K562 (cell line): ENCODE measurements at places on chromosomes 2 and 18.

- no peak for DNase-seq
Measured at GRCh38 chr18:59657012-59657411, 40.2 kb downstream of the CCBE1 start.

DNA sequence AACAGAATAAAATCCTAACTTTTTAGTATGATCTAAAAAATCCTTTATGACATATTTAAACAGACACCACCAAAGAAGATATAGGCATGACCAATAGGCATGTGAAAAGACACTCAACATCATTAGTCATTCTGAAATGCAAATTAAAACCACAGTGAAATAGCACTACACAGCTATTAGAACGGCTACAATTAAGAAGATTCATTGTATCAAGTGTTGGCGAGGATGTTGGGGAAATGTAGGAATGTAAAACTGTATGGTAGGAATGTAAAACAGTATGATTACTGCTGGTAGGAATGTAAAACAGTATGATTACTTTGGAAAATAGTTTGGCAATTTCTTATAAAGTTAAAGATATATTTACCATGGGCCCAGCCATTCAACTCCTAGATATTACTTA is 253.3 kb upstream of the TCF4 start:
- no peak for DNase-seq

GRCh38 chr2:200878289-200878880 is 10.5 kb downstream of the PPIL3 start:
- no peak for DNase-seq

DNA sequence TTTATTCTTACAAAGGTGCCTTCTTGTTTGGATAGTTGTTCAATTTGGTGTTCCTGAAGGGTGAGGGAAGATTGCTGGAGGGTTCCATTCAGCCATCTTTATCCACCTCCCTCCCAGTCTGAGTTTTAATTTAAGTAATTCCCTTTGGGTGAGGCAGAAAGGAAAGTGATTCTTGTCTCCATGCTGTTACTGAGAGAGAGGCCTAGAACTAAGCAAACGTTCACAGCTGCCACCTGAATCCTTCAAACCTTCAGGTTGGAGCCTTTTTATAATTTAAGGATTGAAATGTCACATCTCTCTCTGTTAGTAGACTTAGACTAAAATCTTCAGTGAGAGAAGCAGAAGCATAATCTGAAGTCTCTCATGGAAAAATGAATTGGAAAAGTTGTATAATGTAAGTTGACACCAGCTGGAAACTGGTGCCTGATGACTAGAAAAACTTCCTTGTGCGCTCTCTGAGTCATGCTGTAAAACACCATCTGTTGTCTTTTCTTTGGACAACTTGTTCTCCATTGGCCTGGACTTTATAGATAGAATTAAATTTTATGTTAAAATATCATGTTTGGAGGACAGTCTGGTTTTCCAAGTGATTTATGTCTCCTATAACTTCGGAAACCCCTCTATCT is 14.6 kb downstream of the STRADB start:
- no peak for DNase-seq

DNA sequence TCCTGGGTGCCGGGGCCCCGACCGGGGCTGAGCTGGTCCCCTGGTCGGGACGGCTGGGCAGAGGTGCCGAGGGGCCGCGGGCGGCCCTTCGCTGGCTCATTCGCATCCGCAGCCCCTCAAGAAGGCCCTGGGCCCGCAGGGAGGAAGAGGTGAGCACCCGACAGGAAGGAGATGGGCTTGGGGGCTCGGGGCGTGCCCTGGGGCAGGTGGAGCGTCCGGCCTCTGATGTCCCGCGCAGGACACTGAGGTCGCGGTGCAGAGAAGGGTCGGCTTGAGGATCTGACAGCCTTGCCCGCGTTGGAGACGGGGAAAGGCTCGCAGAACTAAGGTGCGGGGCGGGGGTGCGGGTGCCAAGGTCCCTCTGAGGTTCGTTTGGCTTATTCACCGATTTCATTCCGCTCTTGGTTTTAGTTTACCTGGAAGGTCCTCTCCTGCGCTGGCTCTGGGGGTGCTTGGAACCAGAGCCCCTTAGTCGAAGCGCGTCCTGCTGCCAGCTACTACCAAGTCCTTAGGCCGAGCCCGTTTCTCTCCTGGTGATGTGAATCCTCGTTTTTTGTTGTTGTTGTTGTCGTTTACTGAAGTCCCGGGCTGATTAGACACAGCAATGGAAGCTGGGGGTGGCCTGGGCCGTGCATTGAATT is 18.9 kb upstream of the CD8A start:
- DNase-seq = no peak

GRCh38 chr2:127701651-127702394 is 526 bp downstream of the SFT2D3 start:
- DNase-seq = peak; percentile 57

DNA sequence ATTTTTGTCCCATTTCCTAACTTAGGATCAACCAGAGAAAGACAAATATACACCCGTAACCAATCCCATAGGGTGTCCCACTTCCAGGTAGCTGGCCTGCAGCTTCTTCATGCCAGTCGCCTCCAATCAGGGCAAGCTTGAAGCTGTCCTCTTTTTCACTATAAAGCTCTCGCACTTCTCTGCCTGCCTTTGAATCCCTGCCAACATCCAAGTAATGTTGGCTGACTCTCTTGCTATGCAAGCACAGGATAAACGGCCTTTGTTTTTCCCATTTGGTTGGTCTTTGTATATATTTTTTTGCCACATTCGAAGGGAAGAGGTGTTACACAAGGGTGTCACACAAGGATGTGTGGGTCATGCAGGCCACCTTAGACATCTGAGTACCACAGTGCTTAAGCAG is 388.8 kb downstream of the CBLN2 start:
- DNase-seq = no peak

DNA sequence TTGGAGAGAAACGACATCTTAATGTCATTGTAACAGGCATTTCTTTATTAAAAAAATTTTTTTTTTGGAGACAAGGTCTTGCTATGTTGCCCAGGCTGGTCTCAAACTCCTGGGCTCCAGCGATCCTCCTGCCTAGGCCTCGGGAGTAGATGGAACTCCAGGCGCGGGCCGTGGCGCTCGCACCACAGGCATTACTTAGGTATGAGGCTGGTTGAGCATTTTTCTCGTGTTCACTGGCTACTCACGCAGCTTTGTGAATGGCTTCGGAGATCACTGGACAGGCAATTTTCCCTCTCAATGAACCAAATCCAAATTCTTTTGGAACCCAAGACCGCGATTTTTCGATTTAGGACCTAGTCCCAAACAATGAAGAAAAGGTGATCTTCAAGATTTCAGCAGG is 795 bp upstream of the TCF7L1 start:
- DNase-seq = no peak

- DNase-seq = no peak
Measured at GRCh38 chr2:5938566-5938896, 246.3 kb downstream of the SOX11 start.

DNA sequence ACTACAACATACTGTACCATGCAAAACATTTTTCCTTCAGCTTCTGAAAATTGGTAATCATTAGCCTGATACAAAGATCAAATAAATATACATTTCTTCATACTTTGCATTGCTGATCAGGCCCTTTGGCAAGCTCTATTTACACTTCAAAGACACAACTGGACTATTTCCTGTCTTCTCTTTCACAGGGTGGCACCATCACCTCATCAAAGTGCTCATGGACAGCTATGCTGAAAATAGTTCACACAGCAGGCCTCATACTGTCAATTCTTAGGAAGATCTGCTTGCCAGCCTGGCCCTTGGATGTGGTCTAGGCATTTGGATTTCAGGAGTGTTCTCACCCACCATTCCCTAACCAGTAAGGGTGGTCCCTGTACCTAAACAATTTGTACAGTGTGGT is 33.9 kb downstream of the FBXO15 start:
- no peak for DNase-seq

GRCh38 chr2:202831242-202832220 is 40.0 kb downstream of the ICA1L start:
- peak; percentile 21 for DNase-seq

- no peak for DNase-seq
Measured at GRCh38 chr2:188410504-188411235, 119.0 kb downstream of the GULP1 start.

DNA sequence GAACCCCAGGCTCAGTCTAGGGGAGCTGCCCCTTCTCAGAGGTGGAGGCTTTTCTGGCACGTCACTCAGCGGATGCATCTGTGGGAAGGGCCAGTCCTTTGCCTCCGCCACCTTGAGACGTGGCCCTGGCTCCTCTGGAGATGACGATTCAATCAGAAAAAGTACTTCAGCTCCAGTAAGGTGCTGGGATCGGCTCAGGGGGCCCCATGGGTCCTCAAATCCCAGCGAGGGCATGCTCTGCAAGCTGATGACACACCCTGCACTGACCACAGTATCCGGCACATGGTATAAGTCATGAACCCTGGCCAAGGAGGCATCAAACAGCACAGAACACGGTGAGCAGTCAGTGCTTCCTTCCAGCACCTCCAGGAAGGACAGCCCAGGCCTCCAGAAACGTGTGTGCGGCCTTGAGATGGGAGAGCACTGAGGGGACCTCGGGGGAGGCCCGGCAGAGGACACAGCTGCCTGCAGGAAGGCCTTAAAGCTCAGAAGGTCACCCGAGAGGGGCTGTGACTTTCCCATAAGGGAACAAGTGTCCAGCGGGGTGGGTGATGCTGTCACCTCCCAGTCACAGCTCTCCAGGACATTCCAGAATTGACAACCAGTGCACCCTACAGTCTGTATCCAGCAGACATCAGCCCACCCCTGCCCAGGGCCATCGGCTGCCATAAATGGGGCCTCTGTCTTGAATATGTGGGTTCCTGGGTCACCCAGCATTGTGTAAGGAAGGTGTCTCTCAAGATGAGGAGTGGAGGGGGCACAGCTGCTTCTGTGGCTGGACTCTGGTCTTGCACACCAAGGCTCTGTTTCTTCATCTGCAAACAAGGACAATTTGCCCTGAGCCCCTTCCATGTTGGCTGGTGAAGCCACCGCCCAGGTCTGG is 205.8 kb downstream of the NDUFA10 start:
- DNase-seq = no peak

GRCh38 chr2:183037553-183038340 is 510 bp downstream of the NCKAP1 start:
- peak; percentile 67 for DNase-seq

DNA sequence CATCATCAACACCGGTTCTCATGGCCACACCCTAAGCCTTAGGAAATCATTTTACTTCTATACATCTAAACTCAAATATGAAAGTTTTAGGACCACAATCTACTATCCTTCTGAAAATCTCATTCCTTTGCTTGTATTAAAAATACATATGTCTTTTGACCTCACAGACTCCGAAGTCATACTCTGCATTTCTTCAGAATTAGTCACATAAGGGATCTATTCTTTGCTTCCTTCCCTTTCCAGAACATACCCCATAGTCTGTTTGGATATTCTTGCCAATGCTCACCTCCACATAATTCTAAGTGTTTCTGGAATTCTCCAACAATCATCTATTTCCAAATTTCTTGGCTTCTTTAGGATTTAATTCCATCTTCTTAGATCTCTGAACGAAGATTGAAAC is 14.2 kb upstream of the DSG1 start:
- no peak for DNase-seq

- DNase-seq = no peak
Measured at GRCh38 chr2:95352310-95353054, 50.0 kb upstream of the FAHD2A start.

DNA sequence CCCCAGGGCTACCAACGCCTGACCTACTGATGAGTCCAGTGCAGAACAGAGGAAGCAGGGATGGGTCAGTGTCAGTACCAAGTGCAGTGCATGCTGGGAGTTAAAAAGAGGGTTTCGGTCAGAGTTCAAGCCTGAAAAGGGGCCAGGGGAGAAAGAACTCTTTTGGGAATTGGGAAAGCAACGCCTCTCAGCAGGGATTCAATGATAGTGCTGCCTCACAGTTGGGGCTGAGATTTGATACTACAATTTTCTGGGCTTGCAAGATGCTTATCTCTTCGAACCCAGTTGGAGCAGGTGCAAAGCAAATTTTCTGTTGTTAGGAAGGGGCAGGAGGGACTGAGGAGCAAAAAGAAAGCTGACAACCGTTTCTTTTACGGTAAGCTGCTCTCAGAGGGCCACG is 82.6 kb downstream of the CERKL start:
- no peak for DNase-seq

DNA sequence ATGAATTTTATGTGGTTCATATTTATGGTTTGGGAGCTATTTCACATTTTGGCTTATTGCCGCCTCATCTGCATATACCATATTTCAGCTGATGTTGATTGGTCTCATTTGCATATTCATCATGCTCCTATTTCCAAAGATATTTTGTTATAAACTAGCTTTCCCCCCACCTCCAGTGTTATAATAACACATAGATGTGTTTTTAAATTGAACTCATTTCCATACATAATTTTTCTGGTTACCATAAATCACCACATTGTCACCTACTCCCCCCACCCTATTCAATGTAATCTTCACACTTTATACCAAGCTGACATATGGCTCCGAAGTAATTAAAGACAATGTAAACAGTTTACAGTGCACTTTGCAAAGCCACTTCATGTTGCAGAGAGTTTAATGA is 101.2 kb downstream of the FSHR start:
- no peak for DNase-seq

GRCh38 chr2:156619021-156619539 is 182.9 kb downstream of the GPD2 start:
- no peak for DNase-seq

GRCh38 chr2:200382874-200383273 is 76.4 kb downstream of the SPATS2L start:
- no peak for DNase-seq

GRCh38 chr2:127054604-127054930 is 52.4 kb downstream of the BIN1 start:
- DNase-seq = no peak

DNA sequence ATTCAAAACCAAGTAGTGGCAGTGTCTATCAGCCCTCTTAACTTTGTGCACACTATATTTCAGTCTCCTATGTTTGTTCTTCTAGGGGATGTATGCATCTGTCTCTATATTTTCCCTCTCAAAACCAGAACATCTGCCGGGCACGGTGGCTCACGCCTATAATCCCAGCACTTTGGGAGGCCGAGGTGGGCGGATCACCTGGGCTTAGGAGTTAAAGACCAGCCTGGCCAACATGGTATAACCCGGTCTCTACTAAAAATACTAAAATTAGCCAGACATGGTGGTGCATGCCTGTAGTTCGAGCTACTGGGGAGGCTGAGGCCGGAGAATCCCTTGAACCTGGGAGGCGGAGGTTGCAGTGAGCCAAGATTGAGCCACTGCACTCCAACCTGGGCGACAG is 9.9 kb upstream of the GAREM2 start:
- no peak for DNase-seq

DNA sequence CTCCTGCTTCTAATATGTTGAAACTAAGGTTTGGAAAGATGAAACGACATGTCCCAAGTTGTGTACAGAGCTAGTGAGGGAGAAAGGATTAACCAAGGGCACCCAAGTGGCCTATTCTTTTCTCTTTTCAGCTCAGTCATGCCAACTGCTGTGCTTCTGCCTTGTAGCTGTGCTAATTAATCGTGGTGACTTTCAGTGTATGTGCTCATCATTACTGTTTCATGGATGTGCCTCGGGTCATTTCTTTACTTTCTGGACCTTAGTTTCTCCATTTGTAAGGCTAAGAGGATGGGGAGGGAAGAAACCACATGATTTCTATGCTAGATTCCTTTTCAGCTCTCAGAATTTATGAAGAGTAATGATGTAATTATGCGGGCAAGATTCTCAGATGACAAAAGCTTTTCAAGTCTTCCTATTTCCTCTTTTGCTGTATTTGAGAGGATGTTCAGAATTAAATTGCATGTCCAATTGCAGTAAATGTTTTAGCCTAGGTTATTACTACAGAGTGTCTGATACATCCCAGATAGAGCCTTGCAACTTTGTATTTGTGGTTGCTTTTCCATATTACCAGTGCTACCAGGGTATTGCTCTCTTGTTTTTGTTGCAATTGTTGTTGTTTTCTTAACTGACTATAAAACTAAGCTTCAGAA is 621.2 kb downstream of the CNTNAP5 start:
- no peak for DNase-seq
